Spinal cord (tissue), 10 donors: ENCODE measurements at places on chromosomes 5 and 9. TPM values are rescaled to one million over a fixed set of nuclear protein-coding genes. Genes with fewer than 3 reads are reported as not detected.

Gene ERAP2
- 4.7 TPM for polyA plus RNA-seq

Gene SV2C
- 39.4 TPM for polyA plus RNA-seq

Gene RPS14
- 1,168 TPM for polyA plus RNA-seq

Gene LHX2
- 1.1 TPM for polyA plus RNA-seq

Gene TMEM161B
- polyA plus RNA-seq, result 21.0 TPM

Gene BTNL8
- polyA plus RNA-seq, result not detected

Gene PDE6A
- polyA plus RNA-seq, result 0.24 TPM

Gene ABL1
- 67.7 TPM for polyA plus RNA-seq

Gene OTULIN
- 14.1 TPM for polyA plus RNA-seq

Gene FBLL1
- polyA plus RNA-seq, result 57.8 TPM

Gene POLK
- 19.4 TPM for polyA plus RNA-seq
